ENCODE measurements at places on chromosomes 4 and X. TPM values are rescaled to one million over a fixed set of nuclear protein-coding genes. Genes with fewer than 3 reads are reported as not detected.
A peak's percentile ranks its signal among the peaks of the same experiment; 100 is the strongest.

DNA sequence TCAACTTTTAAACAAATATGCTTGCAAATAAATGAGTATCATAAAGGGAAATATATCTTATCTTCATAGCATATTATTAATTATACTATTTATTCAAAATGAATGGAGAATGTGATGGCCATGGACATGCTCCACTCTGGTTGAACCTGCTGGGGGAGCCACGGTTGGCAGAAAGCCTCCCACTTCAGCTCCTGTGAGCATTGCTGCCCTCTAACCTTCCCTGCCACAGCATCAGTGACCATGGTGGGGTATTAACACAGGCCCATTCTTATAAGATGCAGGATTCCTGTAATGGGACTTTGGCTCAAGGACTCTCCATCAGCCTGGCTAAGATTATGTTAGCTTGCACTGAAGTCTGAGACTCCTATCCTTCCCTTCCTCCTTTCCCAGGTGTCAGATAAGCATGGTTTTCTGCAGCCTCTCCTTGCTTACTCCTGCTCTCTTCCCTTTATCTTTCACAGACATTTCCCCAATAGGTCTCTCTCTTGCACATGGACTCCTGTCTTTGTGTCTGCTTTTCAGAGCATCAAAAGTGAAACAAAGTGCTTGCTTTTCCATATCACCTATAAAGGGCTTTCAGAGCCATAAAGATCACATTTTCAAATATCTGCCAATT is 4.9 kb upstream of the ABRAXAS1 start:
- DNase-seq, result no peak

DNA sequence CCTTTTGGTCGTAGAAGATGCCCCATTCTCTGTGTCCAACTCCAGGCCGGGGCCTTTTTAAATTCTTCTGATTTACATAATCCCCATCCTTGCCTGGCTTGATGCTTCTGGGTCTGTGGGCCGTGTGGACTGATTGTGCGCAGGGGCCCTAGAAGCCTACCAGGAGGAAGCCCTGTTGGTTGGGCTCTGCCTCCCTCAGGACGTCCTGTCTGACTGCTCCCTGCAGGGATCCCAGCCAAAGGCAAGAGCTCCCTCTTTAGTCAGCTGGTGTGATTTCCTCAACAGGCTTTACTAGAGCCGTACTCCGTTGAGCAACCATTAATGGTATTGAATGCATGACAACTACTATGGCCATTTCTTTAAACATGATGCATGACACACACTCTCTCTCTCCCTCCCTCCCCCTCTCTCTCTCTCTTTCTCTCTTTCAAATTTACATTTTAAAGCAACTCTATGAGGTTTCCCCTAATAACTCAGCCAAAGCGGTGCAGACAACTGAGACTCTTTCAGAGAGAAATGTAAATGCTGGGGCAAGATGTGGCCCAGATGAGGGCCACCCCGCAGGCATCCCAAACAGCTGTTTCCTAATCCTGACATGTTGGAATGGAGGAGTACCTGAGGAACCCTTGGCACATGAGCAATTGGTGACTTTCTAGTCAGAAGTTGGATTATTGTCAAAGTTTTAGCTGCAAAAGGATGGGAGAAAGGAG is 117.3 kb downstream of the DRD5 start:
- no peak for DNase-seq

DNA sequence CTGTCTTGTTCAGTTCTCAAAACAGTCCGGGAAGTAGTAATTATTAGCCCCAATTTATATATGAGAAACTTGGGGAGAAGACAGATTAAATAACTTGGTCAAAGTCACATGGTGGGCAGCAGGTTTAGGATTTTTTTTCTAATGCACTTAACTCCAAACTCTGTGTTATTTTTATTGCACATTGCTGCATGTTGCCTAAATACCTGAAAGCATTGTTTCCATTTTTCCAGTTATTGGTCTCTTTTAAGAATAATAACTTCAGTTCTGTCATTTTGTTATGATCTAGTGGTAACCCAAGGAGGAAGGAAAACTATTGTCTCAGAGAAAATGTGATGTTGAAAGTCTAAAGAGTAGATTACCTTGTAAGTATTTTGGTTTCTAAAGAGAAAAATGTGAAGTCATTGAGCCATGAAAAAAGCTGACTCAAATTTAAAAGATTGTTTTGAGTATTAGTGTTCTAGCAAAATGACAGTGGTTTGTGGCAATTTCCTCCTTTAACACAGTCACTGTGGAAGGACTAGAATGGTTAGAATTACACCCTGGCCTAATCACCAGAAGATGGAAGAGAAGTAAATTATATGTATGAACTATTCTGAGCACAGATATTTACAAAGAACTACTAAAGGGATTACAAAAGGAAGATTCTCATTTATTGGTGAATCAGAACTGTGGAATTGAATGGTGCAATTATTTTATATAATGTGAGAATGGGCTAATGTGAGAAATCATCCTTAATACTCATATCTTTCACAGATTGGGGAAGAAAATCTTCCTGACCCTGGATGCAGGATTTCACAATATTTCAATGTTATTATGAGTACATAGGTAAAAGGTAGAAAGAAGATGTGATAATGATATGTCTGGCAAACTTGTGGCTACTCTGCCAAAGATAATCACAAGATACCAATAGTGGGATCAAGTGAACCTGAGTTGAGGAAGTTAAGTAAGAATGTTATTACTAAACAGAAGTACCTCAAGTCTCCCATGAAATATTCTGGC is 21.7 kb upstream of the CXCL8 start:
- no peak for DNase-seq

DNA sequence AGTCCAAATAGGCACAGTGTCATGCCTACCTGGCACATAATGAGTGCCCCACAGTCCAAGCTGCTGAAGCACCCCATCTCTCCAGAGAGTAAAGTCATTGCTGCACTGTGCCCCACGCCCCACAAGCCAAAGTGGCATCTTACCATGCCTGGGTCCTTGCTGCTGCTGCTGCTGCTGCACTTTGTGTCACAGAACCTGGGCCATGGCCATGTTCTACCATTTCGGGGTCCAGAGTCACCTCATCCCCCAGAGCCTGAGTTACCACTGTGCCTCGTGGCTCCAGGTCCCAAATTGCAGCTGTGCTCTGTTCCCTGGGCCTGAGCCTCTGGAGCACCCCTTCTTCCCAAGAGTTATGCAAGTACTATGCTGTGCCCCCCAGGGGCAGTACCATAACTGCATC is 40.5 kb downstream of the SLC10A7 start:
- no peak for DNase-seq

GRCh38 chr4:182144626-182145333 is 98.4 kb upstream of the TENM3 start:
- peak; percentile 13 for DNase-seq

SSX1 gene
- total RNA-seq, result not detected

- no peak for DNase-seq
Observed at GRCh38 chr4:30413915-30414314, 306.3 kb upstream of the PCDH7 start.

- DNase-seq, result no peak
Observed at GRCh38 chr4:142547974-142548373, 298.1 kb downstream of the INPP4B start.

- DNase-seq, result peak; percentile 49
Observed at GRCh38 chr4:82780752-82781231, 17.8 kb downstream of the SCD5 start.

NWD2 gene
- not detected for total RNA-seq

PCDH11X gene
- total RNA-seq, result 6.8 TPM

DNA sequence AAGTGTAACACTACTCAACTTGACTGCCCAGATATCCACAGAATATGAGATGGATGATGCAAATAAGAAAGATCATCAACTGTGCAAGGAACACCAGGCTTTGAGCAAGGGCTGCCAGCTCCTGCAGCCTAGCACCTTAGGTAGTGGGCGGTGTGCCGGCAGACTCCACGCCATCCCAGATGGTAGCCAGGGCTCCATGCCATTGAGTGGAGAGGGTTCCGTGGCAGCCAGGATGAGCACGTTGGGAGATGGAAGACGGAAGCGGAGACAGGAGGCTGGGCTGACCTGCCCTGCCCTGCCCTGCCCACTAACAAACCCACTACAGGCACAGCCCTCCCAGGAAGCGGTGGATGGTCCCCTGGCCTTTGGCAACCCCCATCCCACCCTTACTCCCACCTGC is 51.9 kb downstream of the TMPRSS11F start:
- DNase-seq, result no peak

PNMA3 gene
- 4.8 TPM for total RNA-seq

GRCh38 chrX:17656556-17656955 is 80.7 kb upstream of the SCML1 start:
- DNase-seq, result no peak

GRCh38 chr4:41622787-41623186 is 84.8 kb downstream of the LIMCH1 start:
- DNase-seq, result no peak

DNA sequence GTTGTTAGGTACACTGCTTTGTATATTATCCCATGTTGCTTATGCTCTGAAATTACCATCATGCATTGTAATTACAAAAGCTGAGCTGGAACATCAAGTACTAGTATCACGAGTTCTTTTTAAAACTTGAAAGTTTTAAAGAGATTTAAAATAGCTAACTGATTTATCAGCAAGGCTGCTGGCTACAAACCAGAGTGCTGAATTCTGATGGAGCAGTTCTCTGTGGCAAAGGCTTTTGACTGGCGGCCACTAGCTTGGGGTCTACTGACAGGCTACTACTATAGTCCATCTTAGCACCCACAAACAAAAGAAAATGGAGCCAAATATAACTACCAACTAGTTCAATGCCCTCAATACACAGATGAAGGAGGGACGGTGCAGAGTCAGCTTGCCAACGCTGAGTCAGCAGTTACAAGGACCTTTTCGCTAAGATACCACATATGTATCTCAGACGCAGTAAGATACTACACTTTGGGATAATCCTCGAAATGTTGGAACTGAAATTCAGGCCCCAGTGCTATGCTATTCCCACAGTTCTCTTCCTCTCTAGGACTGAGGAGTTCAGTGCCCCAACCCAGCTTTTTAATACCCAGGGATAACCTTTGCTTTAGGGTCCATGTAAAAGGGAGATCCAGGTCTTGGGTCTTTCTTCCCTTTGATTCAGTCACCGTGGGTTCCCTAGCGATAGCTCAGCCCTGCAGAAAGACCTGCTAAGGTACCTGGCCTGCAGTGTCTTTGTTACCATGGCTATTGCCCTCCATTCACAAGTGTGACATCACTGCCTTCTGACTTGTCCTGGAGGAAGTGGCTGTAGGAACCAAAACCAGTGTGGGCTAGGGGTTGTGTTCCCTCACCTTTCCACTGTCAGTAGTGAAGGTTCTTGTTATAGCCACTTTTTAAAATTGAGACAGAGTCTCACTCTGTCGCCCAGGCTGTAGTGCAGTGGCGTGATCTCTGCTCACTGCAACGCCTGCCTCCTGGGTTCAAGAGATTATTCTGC is 22.8 kb downstream of the MFAP3L start:
- no peak for DNase-seq

DNA sequence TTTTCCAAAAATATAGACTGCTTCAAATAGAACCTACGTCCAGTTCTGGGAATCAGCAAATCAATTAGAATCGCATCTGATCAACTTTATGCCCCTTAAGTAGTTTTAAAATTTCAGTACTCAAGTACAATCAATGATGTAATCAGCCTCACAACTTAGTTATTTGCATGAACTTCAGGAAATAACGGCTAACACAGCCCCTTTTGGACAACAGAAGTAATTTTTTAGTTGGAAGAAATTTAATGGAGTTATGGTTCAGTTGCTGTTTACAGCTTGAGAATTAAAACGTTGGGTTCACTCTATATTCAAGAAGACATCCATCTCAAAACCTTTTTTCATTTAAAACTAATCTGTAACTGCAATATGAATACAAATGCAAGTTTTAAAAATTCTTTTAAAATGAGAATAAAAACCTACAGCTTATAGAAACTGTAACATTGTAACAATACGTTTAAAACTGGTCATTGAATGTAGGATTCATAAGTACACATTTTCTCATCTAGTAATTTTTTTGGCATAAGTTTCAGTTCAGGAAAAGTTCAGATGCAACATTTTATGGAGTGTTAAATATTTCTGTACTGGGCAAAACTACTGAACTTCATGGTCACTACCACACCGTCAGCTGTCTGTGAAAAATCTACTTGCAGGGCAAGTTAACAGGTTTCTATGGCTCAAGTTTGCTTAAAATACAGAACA is 956 bp downstream of the TAPT1 start:
- DNase-seq, result no peak

PASD1 gene
- total RNA-seq, result not detected

DNA sequence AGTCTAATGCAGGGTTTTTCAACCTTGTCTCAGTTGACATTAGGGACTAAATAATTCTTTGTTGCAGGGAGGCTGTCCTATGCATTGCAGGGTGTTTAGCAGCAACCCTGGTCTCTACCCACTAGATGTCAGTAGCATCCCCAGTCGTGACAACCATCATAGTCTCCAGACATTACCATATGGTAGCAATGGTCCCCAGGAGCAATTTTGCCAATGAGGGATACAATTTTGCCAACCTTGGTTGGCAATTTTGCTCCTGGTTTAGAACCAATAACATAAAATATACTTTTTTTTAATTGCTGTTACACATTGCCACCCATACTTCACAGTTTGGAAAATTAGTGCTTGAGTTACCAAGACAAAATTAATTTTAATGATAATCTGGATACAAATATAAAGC is 6.0 kb downstream of the EREG start:
- no peak for DNase-seq

GRCh38 chrX:74420196-74421035 is 877 bp upstream of the SLC16A2 start:
- DNase-seq, result peak; percentile 83

- no peak for DNase-seq
Observed at GRCh38 chrX:148333989-148334388, 166.4 kb upstream of the AFF2 start.

DNA sequence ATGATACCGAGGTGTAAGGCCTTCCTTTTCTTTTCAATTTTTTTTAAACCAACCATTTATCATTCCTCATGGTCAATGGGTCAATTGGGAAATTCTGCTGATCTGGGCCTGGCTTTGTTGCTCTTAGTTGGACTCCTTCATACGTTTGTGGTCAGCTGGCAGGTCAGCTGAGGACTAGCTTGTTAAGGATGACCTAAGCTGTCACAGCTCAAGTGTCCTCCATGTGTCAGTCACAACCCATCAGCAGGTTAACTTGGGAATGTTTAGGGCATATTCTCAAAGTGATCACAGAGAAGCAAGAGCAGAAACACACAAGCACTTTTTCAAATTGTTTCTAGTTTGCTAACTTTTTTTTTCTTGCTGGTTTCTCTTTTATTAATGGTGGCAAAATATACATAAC is 117.4 kb upstream of the MAB21L2 start:
- no peak for DNase-seq

All from uterus (tissue), 4 donors.